ENCODE measurements at places on chromosomes 16 and 17.

DNA sequence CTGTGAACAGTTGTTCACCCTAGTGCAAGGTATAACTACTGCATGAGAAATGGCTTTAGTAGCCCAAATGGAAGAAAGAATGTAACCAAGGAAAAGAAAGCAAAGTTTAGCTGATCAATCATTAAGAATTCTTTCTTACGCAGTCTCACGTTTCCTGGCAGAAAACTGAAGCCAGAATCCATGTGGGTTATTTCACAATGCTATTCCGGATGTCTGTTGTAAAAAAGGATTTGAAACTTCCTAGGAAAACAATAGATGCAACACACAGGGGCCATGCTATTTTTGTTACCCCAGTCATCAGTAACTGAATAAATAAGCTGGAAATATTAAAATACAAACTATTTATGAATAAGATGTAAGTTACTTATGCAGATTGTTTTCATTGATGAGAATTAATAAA lies 802.5 kb downstream of the CDH8 start:
- no peak for DNase-seq

DNA sequence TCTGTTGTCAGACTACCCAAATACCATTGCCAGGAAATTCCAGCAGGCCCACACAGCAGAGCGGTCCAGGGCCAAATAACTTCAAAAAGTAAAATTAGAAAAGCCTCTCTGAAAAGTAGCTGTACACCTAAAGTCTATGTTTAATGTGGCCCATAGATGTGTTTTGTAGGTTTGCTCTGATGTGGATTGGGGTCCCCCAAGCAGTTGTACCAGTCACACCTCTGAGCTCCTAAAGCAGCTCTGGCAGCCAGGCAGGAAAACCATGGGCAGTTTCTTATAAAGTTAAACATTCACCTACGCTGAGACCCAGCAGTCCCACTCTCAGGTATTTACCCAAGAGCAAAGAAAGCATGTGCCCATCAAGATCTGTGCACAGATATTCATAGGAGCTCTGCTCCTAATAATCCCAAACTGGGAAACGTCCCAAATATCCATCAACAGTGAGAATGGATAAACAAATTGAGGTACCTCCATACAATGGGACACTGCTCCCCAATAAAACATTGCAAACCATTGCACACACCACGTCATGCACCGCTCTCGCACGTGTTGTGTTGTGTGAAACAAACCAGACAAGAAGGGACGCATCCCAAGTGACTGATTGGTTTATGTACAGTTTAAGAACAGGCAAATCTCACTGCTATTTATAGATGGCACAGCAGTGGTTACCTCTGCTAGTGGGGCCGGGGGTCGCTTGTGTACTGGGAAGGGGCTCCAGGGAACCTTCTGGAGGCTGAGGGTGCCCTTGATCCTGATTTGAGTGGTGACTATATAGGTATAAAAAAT lies 15.8 kb upstream of the PRM1 start:
- no peak for DNase-seq

- DNase-seq = no peak
Observed at GRCh38 chr17:64491034-64491860, 5.6 kb downstream of the POLG2 start.

- no peak for DNase-seq
Observed at GRCh38 chr16:58670177-58670576, 14.4 kb downstream of the SLC38A7 start.

DNA sequence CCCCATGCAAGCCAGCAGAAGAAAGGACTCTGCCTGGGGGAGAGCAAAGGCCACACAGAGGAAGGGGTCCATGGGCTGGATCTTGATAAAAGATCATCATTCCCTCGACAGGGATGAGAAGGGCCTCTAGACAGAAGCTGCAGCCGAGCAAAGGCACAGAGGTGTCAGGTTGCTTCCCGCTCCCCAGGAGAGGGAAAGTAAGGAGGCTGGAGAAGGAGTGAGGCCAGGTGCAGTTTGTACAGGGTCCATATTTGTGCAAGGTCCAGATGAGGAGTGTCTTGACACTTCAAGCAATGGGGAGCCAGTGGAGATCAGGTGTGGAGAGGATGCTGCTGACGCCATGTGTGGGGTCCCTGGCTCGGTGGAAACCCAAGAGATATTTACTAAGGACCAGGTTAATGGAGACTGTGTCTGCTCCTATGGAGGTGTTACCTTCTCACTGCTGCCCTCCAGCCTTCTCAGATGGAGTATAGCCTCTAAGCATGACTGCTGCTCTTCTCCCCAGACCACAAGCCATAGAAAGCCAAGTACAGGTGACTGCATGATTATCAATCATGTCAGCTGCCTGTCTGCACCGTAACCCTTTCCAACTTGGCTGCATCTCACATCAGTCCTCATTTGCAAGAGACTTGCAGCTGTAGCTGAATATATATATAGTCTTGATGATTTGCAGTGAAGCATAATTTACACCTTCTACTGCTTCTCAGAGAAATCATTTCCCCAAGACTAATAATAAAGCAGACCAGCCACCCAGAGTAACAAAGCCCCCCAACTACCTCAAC lies 21.1 kb downstream of the GAS7 start:
- DNase-seq = no peak

- DNase-seq = no peak
Observed at GRCh38 chr16:79644971-79645667, 44.6 kb upstream of the MAF start.

- DNase-seq = no peak
Observed at GRCh38 chr17:77869041-77869599, 89.4 kb upstream of the TNRC6C start.

DNA sequence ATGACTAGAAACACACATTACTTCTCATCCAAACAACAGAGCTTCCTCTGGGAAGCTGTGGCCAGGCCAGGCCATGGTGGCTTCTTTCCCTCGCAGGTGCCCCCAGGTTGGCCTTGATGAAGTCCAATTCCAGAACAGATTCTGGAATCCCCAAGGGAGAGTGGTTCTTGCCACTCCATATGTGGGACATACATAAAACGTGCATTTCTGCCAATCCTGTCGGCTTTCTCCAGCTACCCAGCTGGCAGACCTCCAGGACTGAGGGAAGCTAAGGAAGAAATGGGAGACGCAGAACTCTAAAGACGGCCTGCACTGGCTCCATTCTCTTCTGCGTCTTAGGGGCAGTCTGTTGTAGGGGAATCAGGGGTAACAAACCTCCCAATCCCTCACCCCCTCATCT lies 219.2 kb upstream of the CDH5 start:
- DNase-seq = no peak

GRCh38 chr17:64296246-64296645 lies 33.2 kb upstream of the TEX2 start:
- DNase-seq = peak; percentile 50

DNA sequence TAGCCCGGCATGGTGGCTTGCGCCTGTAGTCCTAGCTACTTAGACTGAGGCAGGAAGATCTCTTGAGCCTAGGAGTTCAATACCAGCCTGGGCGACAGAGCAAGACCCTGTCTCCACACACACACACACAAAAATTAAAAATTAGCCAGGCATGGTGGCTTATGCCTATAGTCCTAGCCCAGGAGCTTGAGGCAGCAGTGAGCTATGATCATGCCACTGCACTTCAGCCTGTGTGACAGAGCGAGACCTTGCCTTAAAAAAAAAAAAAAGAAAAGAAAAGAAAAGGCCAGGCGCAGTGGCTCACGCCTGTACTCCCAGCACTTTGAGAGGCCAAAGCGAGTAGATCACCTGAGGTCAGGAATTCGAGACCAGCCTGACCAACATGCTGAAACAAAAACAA lies 23.9 kb downstream of the C17orf75 start:
- no peak for DNase-seq

DNA sequence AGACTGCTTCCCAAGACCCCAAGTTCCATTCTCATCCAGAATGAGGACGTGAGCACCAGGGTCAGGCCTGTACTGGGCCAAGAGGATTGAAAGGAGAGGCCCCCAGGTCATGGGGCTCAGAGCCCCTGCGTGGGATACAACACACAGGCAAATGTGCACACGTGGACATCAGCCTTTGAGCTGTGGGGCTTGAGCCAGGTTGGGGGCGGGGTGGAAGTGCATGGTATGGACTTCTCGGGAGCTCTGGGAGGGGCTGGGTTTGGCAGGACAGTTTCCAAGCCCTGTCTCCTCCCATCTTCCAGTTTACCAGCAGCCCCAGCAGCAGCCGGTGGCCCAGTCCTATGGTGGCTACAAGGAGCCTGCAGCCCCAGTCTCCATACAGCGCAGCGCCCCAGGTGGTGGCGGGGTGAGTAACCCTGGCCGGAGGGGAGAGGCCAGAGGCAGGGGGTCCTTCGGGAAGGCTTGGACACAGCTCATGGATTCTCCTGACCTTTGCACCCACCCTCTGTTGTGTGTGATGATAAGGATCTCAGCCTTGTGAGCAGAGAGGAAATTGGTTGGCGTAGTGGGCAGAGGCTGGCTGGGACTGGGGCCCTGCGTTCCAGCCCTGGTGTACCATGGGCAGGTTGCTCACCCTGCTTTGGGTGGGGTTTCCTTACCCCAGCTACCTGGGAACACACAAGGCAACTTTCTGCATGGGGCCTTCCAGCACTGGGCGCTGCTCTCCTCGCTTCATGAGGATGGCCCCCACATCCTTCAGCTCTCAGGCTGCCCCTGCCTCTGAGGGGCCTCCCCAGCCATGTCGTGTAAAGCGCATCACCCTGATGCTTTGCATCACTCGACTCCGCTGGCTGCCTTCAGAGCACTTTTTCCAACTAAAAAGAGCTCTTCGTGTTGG lies 10.4 kb upstream of the LASP1NB start:
- no peak for DNase-seq

DNA sequence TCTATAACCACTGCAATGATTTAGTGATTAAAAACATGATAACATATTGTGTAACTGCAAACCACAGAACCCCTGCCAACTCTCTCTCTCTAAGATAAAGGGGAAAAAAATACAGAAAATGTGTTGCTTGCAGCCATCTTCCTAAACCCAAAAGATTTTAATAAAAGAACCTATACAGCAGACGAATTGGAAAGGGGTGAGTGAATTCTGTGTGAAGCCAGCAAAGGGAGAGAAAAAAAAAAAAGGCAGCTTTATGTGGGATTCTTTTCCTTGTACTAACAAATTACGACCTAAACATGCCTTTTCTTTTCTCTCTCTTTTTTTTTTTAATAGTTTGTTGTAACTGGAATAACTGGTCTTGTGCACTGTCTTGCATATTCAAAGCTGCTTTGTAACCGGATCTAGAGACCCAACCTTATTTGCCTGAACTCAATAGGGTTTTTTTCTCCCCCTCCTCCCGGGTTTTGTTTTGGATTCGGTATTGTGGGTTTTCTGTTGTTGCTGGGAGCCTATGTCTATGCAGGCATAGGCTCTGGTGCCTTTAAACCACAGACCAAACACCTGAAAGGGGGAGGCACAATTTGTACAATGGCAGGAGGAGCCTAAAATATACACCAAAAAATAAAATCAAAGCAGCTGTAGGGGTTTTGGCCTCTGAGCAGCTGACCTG lies 7.0 kb upstream of the ZFHX3 start:
- no peak for DNase-seq

DNA sequence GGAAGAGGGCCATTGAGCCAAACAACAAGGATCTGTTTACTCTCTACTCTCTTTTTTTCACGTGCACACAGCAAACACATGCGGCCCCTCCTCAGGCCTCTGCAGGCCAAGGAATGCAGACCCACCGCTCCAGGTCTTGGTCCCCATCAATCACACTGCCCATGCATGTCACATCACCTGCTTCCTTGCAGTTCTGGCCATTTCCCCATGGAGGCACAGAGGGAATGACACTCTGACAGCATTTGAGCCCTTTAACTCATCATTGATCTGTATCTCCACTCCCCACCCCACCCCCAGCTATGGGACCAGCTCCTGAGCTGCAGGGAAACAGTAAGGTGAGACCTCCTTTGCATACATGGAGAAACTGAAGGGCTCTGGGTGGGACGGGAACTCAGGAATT lies 45.9 kb upstream of the MEIOC start:
- no peak for DNase-seq

DNA sequence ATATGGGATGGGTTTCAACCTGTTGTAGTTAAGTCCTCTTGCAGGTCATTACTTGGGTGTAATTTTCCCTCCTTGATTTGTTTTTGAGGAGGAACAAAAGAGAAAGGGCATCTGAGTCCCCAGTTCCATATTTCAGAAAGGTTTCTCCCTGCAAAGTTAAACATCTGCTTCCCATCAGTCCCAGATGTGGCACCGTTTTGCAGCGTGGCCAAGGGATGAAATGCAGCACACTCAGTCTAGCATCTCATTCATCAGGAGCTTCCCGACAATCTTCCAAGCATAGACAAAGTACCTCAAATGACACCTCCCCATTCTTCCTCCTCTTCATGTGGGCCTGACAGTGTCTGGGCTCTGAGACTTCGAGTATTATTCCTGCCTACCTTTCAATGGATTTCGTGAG lies 363.7 kb upstream of the SOX9 start:
- no peak for DNase-seq

GRCh38 chr17:77990301-77990700 lies 31.8 kb downstream of the TNRC6C start:
- DNase-seq = no peak

GRCh38 chr16:58709333-58709732 lies 24.8 kb upstream of the SLC38A7 start:
- no peak for DNase-seq

- DNase-seq = no peak
Observed at GRCh38 chr17:64384253-64385186, 6.1 kb downstream of the PECAM1 start.
